LoVo (cell line): ENCODE measurements at places on chromosomes 6 and 20.
A peak's percentile ranks its signal among the peaks of the same experiment; 100 is the strongest.

DNA sequence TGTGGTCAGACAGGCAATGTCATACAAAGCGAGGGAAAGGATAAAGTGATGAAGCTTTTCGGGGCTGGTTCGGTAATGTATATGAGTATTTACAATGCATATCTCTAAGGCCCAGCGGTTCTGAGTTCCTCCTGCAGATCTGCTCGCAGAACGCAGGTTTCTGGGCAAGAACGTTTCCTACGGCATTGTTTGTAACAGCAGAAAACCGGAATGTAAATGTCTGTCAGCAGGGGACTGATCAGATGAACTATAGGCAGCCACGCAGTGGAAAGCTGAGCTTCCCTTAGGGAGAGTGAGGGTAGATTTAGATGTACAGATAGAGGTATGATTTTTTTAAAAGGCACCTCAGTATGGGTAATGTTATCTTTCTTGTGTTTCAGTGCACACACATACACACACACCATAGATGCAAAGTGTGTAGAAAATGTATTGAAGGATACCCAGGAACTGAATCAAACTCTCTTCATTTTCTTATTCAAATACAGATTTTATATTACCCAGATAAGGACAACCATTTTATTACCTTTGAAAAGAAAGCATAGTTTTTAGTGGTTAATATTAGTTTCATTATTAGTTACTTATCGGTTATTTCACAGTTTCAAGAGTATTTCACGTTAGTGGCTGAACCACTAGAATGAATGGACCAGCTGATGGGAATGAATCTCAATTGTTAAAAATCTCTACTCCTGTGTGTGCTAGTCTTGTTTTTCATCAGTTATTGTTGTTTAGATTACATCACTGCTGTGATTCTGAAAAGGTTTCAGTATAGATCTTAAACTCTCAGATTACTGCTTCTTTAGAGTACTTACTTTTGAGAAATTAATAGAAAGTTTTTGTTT lies 56.2 kb downstream of the SNX9 start:
- DNase-seq: no peak

GRCh38 chr6:88377976-88378568 lies 211.9 kb upstream of the CNR1 start:
- DNase-seq: no peak

DNA sequence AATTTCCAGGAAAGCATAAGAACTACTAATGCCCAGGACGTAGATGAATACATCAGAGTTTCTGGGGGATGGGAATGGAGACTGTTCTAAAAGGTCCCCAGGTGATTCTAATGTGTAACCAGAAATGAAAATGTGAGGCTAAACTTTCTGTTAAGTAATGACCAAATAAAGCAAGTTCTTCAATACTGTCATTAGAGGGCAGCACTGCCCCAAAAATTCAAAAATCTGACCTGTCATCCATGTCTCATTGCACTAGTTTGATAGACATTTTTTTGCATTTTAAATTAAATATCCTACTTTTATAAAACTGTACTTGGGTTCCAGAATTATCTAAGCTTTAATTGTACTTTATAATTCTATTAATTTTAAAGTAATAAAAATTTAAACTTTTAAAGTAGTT lies 94.9 kb downstream of the RFX6 start:
- peak; percentile 53 for DNase-seq

DNA sequence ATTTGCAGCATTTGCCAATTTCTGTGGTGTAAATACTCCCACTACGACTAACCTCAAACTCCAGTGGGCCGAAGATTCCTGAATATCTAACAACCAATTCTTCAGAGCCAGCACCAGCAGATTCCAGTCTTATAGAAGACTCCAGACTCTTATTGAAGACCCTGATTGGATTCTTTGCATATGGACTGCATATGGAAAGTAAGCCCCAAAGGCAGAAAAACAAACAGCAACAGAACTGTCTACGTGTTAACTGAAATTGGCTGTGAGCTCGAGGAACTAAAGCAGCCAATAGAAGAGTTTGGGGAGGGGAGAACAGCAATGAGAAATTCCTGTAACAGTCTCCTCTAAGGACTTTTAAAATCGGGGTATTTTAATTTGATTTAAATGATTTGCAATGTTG lies 19.7 kb upstream of the NRSN1 start:
- DNase-seq: no peak

DNA sequence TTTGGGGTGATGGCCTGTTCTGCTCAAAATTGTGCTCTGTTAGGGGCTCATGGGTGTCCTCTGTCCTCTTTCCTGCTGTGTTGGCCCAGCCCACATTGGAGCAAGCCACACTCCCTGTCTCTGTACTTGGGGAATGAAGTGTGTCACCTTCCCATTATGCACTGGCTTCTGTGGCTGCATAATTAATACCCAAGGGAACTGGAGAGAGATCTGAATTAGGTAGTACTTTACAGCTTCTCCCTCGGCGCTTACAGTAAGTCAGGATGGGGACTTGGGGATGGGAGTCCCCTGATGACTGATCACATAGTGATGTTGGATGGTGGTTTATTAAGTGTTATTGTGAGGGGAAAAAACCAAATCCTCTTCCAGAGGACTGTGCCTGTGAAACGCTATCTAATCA lies 116.6 kb downstream of the FOXO3 start:
- DNase-seq: no peak

DNA sequence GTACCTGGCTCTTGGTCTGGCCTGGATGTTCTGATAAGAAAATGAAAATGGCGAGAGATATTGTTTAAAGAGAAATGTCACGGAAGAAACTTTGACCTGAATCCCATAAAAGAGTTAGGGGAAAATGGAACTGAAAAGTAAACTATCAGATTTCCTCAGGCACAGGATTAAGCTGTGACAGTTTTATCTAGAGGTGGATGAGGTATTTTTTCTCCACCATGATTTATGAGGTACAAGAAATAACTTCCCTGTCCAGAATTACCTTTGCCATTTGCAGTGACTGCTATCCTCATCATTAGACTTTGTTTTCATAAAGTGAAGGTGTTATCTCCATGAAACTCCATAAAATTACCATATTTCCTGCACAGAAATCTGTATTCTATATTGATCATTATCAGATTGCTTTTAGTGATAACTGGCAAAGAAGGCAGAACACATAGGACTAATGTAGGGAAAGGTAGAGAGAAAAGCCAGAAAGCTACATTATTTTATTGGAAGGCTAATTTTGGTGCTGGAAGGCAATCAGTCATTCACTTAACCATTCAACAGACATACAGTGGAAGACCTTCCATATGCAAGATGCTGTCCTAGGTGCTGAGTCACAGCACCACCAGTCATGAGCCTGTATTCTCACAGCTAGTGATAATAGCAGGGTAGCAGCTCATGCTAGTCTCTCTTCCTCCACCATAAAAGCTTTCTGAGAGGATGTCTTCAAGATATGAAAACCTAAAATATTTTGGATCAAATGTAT lies 427.3 kb upstream of the CITED2 start:
- DNase-seq: no peak

DNA sequence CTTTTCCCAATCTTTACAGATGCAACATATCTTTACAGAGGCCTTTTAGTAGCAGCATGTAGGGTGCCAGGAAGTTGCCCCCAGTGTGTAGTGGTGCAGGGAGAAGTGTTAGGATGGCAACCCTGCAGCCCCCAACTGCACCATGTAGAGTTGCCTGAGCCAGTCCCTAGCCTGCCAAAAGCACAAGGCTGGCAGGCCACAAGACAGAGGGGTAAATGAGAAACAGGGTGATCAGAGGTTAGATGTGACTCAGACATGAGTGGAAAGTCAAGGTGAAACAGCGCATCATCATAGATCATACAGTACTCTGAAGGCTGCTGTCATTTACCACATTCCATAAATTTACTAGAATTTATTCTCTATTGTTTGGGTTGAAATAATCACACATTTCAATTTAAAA lies 467.5 kb downstream of the PRKN start:
- no peak for DNase-seq

DNA sequence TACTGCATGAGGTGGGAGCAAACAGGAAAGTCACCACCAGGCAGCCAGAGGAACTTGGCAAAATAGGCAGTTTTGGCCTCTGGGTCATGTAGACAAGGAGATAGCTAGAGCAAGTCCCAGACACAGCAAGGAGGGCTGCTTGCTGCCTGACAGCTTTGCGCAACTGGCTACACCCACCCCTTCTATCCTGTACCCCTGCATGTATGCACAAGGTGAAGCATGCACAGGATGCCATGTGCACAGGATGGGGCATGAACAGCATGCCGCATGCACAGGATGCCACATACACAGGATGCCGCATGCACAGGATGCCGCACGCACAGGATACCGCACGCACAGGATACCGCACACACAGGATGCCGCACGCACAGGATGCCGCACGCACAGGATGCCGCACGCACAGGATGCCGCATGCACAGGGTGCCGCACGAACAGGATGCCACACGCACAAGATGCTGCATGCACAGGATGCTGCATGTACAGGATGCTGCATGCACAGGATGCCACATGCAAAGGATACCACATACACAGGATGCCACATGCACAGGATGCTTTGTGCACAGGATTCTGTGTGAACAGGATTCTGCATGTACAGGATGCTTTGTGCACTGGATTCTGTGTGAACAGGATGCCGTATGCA lies 104.9 kb upstream of the IYD start:
- no peak for DNase-seq

DNA sequence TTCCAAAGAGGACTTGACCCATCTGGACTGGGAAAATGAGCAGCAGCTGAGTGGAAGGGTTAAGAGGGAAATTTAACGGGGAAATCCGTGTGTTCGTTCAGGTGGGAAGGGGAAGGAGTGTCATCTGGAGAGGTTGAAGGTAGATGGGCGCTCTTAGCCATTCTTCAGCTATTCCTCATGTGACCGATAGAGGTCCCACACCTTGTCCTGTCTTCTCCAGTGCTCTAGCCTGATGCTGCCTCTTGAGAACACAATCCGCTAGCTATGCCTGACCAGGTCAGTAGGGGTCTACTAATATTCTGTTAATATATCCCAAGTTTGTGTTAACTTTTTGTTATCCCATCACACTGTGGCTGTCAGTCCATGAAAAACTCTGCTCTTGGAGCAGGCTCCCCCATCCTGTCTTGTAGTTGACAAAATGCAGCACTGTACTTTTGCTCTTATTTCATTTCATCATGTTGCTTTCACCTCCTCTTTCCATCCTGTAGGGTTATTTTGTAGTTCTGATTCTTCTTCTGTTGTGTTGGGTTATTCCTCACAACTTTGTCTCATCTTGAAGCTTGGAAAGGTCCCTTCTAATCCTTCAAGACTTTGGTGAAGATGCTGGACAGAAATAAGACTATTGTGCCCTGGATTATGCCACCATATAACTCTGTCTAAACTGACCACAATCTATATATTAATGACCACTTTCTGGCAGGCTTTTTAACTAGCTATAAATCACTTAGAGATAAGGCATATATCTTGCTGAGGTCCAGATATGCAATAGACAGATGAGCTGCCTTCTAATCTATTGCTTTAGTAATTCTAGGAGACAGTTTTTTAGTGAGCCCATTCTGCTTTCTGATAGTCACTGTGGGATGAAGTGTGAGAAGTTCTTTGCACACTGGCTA lies 123.4 kb upstream of the SUPT3H start:
- no peak for DNase-seq

- DNase-seq: no peak
Measured at GRCh38 chr6:4864519-4864918, 88.3 kb downstream of the CDYL start.

DNA sequence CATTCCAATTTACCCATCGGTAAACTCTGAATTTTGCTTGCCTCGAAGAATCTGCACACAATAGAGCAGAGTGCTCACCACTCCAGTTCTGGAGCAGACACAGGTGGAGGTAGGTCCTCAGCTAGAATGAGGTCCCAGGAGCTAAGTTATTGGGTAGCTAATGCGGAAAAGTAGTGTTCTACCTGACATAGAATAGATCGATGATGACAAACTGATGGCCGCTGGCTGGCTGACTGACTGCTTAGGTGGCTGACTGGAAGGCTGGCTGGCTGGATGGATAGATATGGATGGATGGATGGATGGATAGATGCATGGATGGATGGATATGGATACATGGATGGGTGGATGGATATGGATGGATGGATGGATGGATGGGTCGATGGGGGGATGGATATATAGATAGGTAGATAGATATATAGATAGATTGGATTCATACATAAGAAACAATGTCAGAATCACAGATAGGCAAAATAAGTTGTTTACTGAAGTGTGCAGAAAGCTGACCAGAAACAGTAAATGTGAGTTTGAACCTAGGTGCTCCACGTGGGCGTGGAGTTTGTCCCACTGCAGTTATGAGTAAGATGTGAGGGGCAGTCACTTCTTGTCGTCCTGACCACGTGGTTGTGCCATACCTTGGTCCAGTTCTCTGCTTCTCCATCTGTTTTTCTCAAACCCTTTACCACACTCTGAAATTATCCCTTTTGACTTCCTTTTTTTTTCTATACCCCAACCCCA lies 62.1 kb downstream of the TBXT start:
- no peak for DNase-seq

GRCh38 chr20:37837924-37838323 lies 65.0 kb upstream of the VSTM2L start:
- no peak for DNase-seq

GRCh38 chr20:43438578-43439316 lies 18.9 kb upstream of the SRSF6 start:
- no peak for DNase-seq

DNA sequence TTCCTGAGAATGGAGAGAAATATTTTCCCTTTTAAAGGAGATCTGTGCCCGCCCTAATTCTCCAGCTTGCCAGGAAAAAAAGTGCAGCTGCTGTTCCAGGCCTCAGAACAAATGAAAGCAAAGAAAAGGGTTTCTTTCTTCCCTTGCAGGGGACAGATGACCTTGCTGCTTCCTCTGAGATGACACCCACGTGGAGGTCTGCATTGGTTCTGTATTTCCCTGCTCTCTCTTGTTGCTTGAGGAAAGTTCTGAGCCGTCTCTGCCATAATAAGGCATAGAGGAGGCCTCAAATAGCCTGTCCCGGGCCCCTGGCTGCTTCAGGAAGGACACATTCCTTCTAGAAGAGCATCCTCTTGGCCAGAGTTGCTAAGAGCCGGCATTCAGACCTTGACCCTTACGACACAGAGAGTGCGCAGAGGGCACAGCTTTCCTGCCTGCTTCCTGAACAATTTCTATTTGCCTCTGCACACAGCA lies 501.8 kb upstream of the SULF2 start:
- DNase-seq: no peak

- DNase-seq: no peak
Measured at GRCh38 chr20:35636095-35636494, 20.5 kb downstream of the SPAG4 start.

GRCh38 chr20:31547720-31548298 lies 33.6 kb downstream of the HM13 start:
- no peak for DNase-seq

DNA sequence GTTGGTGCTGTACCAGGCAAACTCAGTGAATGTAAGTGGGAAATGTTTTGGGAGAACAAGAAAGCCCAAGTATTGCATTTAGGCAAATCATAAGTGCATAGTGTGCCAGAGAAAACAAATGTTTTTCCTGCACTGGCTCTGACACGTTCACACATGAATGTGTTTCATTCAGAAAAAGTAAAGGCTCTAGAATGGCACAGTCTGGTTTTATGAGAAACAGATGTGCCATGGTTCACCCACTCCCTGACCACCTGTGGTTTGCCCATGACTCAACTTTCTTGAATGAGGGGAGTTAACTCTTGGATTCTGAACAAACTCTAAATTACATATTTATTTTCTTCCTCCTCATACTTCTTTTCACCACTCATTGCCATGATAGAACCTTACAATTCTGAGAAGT lies 126.9 kb downstream of the KCNQ5 start:
- peak; percentile 27 for DNase-seq

- DNase-seq: no peak
Measured at GRCh38 chr6:17305219-17306001, 24.2 kb downstream of the RBM24 start.

- no peak for DNase-seq
Measured at GRCh38 chr6:36779227-36779626, 60.0 kb downstream of the CPNE5 start.

GRCh38 chr6:33967966-33968724 lies 164.3 kb upstream of the MLN start:
- DNase-seq: no peak
